ENCODE measurements at places on chromosomes 3 and 15.

DNA sequence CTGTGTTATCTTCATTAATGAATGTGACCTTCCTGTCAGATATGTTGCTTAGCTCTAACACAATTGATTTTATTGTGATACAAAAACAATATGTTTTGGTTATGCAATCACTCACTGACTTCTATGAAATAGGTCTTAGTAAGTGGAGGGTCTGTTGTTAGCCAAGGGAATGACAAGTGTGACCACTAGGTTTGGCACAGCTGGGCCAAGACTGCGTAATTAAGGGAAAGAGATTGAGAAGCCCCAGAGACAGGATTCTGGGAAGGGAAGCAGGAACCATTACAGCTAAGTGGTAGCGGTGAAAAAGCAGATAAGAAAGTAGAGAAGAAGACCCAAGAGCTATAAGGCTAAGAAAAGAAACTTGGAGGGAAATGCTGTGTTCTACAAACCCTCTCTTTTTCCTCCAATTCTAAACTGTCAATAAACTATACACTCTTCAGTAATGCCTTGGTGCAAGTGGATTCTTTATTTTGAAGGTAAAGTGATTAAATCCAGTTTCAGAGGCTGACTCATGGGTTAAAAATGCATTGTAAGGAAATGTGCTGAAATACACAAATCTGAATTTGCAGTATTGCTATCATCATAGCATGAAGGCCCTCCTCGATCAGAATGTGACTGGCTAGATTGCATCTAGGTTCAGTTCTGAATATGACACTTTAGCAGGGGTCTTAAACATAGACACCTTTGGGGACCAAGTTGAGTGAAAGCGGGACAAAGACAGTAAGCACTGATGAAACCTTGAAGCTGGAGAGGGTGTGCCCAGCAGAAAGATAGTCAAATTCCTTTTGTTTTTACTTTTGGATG, 26.1 kb downstream of the KCNMB2 start:
- no peak for DNase-seq

DNA sequence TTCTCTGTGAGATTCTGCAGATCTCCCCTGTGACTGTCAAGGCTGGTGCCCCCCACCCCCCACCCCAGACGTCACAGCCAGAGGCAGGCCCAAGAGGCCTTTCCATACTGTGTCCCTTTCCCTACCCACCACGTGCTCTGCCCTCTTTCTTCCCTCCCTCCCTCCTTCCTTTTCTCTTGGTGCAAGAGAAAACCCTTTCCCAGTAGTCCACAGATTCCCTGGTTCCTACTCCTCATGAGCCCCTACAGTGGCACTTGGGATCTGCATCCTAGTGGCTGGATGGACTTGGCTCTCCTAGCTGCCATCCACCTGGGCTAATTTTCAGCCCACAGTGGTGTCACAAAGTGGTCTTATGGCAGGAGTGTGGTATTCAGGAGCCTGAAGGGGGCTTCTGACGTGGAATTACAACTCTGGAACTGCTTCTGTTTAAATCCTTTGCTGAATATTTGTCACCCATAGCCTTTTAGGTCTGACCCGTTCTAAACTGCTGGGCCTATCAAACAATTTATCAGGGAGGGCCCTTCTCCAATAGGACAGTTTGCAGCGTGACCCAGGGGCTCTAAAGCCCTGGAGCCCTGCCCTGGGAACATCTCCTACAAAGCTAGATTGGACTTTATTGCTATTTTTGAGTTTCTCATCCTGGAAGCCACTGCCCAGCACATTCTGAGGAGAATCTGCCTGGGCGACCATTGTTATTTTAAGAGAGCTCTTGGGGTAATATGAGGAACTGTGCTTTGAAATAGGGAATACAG, 35.3 kb downstream of the KLF13 start:
- DNase-seq: no peak

GRCh38 chr3:10964537-10965167, 27.9 kb upstream of the SLC6A1 start:
- DNase-seq: no peak

DNA sequence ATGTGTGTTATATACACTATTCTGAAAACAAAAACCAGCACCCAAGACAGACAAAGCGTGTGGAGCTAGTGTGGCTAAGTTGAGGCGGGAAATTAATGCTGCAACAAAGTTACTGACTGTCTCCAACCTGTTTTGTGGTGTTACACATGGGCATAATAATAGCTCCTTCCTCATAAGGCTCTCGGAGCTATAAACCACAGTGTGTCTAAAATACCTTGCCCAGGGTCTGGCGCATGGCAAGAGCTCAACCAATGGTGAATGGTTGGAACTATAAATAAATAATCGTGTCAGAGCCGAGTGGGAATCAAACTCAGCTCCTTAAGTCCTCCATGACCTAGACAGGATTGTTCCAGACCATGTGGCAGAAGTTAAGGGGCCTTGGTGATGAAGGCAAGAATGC, 35.9 kb upstream of the TFRC start:
- DNase-seq: no peak

DNA sequence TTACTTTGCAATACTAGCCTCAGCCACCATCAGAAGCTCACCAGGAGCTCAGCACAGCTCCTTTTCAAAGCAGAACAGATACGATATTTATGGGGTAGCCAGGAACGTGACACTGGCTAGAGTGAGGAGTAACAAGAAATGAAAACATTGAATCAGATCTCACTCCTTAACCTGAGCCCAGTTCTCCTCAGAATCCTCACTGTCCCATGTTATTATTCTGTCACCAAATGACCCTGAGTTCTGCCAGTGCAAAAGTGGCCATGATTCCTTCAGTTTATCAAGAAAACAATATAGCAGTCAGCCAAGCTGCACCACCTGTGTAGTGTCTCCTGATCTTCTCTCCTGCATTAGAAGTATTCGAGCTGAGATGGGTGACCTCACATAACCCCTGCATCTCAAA, 956.7 kb downstream of the TUSC7 start:
- no peak for DNase-seq

- no peak for DNase-seq
Observed at GRCh38 chr15:39407116-39407515, 173.8 kb upstream of the THBS1 start.

GRCh38 chr15:72397796-72398588, at the start of gene TMEM202:
Gene TMEM202 (plus strand): TSS chr15:72398305. CDS start chr15:72398327, 22 bp downstream.
- DNase-seq: no peak

DNA sequence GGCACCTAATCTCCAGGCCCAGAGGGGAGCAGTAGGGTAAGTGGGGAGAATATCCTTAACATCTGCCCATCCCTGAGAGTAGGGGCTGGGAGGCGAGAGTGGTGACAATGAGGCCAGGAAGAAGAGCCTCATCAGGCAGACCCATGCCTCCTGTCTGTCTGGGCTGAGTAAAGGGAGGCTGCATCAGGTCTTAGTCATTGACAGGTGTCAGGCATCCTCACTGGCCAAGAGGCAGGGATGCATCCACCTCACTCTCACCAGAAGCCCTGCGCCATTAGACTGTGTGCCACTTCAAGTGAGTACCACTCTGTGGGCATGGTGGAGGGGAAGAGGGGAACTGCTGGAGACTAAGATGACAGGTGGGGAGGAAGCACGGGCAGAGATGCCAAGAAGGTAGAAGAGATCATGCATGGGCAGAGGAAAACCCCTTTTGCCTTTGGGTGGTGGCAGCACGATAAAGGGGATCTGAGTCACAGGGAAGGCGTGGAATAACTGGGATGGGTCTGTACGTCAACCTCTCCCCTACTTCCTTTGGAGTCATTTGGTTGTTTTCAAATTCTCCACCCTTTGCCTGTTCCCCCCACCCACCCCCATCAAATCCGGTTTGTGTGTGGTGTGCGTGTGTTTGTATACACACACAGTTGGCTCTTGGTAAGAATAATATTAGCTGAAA, 14.1 kb downstream of the ANAPC13 start:
- no peak for DNase-seq

GRCh38 chr3:73781541-73781940, 156.8 kb upstream of the PDZRN3 start:
- no peak for DNase-seq

- no peak for DNase-seq
Observed at GRCh38 chr3:150225986-150226385, 182.1 kb upstream of the TSC22D2 start.

- no peak for DNase-seq
Observed at GRCh38 chr3:149575961-149576564, 81.8 kb downstream of the WWTR1 start.

DNA sequence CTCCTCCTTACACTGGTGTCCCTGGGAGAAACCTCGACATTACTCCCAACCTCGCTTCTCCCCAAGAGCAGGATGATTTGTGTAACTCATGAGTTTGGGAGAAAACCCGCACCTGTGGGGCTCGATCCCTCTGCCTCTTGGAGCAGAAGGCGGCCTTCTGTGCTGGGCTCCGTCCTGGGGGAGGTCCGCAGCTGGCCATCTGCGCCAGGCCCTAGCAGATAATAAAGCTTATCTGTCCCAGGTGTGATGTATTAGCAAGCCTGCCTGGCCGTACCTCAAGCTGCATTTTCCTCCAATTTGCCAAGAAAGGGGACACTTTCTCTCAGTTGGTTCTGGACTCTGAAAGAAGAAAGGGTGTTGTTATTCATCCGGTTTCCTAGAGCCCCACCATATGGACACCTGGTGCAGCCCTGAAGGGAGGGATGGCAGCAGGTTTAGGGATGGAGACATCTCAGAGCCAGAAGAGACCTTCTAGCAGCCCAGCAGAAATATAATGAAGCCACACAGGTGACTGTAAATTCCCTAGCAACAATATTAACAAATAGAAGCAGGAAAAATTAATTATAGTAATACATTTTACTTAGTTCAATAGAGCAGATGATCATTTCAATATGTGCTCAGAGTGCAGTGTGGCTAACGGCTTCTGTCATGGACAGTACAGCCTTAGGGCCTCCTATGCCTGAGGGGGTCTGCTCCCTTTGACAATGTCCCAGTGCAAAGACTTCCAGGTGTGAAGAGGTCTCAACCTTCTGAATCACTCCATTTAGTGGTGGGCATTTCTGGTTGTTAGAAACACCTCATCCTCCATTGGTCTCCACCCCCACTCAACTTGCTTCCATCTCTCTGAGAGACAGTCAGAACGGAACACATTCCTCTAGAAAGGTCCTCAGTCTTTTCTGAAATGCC, 94.8 kb downstream of the CPN2 start:
- no peak for DNase-seq

DNA sequence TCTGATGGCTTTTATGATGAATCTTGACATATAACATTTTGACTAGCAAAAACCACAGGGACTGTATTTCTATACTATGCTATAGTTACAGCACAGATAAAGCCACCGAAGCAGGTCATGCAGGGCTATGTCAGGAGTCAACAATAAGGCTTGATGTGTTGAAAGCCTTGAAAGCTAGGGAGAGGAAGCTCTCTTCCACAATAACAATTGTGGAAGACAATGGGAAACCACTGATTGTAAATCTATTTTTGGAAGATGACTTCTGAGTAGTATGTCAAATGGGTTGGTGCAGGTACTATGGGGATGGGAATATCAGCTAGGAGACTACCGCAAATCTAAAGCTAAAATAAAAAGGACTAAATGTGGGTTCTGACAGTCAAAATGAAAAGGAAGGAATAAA, 4.0 kb upstream of the AQR start:
- DNase-seq: no peak

DNA sequence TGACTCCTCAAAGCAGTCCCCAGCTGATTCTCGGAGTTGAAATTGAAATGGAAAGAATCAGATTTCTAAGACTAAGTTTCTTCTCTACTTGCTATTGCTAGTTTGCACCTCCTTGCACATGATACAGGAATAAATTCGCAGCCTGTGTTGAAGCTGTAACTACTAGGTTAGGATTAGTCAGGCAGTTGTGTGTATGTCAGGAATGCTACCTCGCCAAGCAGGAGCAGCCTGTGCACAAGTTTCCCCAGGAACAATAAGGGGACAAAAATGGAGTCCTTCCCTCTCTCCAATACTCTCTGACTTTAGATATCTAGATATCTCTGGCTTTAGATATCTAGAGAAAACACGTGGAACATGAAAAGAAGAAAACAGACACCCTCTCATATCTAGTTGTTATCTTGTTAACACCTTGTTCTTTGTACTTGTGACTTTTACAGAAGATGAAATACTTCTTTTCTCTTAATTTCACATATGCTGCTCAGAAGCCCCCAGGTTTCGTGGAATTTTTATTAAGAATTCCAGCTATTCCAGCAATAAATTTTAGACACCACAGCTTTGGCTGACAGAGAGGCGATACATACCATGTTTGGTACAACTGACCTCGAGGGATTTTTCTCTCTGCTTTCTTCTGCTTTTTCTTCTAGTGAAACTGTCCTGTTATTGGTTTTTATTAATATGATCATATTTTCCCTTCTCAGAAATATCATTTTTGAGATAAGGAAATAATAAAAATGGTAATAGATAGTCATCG, 56.1 kb upstream of the CMSS1 start:
- DNase-seq: no peak

- DNase-seq: no peak
Observed at GRCh38 chr15:95799286-95800200, 531.0 kb upstream of the NR2F2 start.

- no peak for DNase-seq
Observed at GRCh38 chr15:43194795-43195194, 9.6 kb downstream of the CCNDBP1 start.

DNA sequence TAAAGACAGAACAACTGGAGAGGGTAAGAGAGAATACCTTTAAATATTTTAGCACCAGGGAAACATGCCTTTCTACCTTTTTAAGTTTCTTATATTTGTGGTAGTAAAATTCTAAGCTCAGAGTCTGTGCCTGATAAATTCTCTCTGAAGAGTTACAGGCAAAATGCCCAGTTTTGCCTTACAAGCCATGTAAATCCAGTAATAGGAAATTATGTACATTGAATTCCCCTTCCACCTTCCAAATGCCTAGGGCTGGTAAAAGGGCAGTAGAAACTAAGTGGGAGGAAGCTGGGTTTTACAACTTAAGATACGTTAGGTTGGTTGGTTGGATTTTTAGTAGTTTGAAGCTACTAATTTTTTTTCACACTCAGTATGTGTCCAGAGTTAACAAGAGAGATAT, 43.1 kb upstream of the TP63 start:
- no peak for DNase-seq

DNA sequence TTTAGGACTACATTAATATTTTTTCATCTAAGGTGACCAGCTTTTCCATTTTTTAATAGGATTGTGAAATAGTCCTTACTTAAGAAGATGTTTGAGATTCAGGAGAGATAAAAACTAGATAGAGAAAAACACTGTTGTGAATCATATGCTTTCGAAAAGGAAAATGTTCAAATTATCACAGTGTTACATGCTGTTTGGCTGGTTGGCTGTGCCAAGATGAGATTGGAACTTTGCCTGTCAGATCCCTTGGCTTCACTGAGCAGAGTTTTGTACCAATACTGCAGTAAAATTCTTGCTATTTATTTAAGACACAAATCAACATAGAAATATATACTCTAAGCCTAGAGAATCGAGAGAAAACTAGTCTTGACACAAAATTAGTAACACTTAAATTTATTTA, 117.2 kb downstream of the OXSM start:
- no peak for DNase-seq

DNA sequence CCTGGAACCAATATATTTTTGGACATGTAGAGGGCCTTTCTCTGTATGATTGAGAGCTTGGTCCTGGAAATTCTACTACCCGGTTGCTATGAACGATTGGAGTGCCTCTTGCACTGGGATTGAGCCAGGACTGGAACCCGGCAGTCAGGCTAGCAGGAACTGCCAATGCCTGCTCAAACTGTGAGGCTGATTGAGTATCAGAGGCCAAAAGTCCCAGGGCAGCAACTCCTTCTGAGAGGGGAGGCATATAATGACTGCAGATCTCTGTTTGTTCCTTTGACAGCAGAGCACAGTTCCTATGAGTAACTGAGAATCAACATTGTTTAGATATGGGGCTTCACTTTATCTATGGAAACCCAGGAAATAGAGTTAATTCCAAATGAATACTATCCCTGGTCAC, 12.9 kb downstream of the IQCH start:
- DNase-seq: no peak

GRCh38 chr3:53102601-53103147, 27.6 kb downstream of the RFT1 start:
- DNase-seq: no peak

- no peak for DNase-seq
Observed at GRCh38 chr3:158631981-158632380, 12.3 kb upstream of the GFM1 start.
